Activated naive CD8-positive, alpha-beta T cell treated with anti-CD3 and anti-CD28 coated beads for 36 hours (primary cell): ENCODE measurements at places on chromosomes 11 and 22.

DNA sequence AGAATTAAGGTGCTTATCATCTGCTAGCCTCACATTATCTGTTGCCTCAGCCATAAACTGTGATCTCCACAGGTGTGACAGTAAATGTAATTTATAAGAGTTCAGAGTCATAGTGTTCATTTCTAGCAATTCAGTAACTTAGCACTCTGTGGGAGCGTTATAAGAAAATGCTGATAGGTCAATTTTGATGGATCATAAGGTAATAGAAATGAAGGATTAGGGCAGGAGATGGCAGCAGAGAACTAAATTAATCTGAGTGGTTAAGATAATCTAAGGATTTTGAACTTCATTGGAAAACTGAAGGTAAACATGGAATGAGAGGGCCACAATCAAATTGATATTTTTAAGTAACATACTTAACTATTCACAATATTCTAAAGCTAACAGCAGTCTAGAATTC is 26.5 kb upstream of the SLC22A9 start:
- no peak for DNase-seq

DNA sequence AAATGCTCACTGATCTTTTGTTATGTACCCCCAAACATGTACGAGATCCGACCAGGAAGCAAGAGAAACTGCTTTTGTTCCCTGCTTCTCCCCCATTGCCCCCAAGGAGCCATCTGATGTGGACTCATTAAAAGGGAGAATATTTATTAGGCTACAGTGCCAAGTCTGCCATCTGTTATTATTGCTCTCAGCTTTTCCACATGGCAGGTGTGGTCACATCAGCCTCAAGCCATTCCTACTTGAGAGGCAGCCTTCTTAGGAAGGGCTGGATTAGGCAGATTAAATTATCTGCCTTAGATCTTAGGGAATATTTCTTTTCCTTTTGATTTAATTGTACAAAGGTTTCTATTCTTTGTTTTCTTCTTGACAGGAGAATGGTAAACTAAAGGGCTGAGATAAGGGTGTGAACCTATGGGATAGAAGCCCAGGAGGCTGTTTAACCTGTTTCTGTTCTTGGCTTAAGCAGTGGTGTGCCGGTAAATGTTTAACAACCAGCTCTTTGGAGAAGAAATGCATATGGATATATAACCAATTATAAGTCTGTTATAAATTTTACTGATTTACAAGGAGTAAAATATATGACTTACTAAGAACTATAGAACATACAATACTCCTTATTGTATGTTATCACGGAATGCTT is 88.8 kb downstream of the PDHX start:
- no peak for DNase-seq

DNA sequence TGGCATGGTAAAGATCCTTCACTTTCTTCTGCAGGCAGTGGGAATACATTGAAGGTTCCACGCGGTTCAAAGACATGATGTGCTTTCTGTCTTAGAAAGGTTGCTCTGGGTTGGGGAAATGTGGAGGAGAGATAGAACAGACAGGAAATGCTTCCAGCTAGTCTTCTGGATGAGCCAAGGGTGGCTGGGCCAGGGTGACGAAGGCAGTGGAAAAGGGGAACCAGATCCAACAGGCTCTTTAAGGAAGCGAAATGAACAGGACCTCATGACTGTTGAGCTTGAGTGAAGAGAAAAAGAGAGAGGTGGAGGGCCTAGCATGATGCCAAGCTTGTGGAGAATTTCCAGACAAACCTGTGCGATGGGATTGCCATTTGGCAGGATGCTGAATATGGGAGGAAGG is 56.4 kb upstream of the LMO1 start:
- DNase-seq, result no peak

DNA sequence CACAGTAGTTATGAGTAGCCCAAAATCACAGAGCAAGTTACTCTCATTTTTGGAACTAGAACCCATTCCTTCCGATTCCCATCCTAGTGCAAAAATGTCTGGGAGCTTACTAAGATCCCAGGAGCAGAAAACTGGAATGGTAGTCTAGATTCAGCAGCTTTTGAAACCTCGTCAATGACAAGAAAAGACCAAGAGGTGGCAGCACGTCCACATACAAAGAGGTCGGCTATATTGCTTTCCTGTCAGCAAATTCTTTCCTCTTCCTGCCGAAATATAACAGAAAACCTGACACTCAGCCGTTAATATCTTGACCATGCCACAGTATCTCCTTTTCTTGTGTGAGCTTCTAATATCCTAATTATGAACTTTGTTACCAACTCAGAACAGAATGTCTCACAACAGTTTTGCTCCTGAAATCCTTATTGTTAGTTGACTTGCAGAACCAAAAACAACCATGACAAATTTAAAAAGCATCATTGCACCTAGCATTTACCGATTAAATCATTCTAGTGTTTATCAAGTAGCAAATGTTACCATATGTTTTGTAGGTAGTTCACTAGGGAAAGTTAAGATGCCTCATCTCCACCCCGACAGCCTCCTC is 92.8 kb upstream of the OR9G4 start:
- DNase-seq, result peak; percentile 5

- no peak for DNase-seq
Measured at GRCh38 chr11:111513240-111513605, 1.0 kb upstream of the BTG4 start.

DNA sequence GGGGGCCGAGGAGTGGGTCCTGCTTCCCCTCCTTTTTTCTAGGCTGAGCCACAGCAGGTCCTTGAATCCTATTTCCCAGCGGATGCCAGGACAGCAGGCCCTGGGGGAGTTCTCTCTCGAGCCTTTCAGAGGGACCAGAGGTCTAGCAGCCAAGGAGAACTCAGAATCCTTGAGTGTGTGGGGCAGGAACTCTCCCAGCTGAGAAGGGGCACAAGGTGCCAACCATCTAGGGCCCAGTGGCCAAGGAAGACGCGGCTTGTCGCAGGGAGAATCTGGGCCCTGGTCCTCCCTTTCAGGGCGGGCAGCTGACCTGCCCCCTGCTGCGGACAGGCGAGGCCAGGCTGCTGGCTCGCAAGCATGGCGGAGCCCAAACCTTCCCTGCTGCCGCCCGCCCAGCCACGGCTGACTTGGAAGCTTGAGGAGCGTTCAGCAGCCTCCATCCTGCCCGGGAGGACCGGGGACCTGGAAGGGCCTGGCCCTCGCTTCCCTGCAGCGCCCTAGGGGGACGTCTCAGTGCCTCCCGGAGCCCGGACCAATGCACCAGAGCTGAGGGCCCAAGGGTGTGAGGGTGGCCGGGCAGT is 972 bp upstream of the TSSC4 start:
- DNase-seq, result no peak

GRCh38 chr11:66341502-66342126 is 3.3 kb downstream of the BRMS1 start:
- DNase-seq, result no peak

GRCh38 chr11:106077609-106078455 is at the start of gene AASDHPPT:
AASDHPPT (plus strand) TSS chr11:106077662; CDS start chr11:106077711, 49 bp downstream.
- no peak for DNase-seq
